Hematopoietic multipotent progenitor cell (in vitro differentiated cells): ENCODE measurements at places on chromosomes 4 and X.

- DNase-seq: peak; percentile 22
Measured at GRCh38 chr4:95548738-95549245, at the start of gene UNC5C. TSS of gene UNC5C (minus strand) at chr4:95548973.

- DNase-seq: no peak
Measured at GRCh38 chrX:55758033-55758432, 40.5 kb downstream of the RRAGB start.

DNA sequence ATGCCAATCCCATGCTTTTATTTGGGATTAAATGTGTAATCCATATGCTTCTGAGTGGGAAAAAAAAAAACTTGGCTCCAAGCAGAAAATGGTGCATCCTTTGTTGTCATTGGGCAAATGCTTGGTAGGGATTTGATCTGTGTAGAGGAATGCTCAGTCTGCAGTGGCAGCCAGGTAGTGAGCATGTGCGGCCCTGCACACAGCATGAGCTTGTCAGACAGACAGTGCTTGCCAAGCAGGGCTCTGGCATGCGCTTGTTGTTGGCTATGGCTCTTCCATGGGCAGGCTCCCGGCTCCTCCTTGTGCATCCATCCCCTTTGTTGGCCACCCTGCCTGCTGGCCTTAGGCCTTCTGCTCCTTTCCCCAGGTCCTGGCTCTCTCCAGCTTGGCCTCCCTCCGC, 130.3 kb downstream of the GPR143 start:
- DNase-seq: no peak

DNA sequence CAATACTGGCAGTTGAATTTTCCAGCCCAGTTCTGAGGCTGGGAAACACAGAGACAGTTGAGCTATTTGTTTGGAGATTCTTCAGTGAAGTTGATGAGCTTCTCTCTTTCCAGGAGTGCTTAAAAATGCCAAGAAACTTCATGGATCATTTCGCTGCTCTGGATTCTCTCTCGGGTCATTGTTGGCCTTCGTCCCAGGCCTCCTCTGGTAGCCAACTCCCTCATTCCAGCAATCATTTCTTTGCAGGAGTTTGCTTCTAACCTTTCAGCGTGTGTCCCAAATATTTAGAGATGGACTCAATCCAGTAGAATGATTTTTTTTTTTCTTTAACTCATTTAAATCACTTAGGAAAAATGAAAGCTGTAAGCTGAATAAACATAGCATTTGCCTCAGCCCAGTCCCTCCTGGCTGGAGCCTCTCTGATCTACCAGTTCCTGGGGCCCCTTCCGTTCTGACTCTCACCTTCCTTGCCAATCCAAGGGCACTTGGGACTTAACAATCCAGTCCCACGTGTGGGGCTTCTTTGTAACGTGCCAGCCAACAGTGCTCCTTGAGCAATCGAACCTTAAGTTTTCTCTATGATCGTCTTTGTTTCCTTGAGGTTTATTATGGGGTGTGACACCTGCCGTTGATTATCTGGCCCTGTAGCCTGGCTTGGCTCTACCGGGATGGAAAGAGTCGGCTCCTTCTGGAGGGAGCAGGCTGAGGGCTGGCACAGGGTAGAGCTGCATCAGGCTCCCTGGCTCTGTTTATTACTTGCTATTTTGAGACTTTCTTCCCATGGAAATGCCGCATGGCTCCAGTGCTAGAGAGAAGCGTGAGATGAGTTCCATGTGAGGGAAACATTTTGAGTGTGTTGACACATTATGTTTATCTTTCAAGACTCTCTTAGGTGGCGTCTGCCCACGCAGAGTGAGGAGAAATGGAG, 80.4 kb upstream of the GPC4 start:
- DNase-seq: no peak

GRCh38 chr4:124321364-124321763, 391.2 kb downstream of the ANKRD50 start:
- DNase-seq: no peak

GRCh38 chrX:100208076-100208475, 202.0 kb downstream of the PCDH19 start:
- DNase-seq: no peak

- DNase-seq: no peak
Measured at GRCh38 chrX:8845469-8845868, 44.3 kb upstream of the FAM9A start.

DNA sequence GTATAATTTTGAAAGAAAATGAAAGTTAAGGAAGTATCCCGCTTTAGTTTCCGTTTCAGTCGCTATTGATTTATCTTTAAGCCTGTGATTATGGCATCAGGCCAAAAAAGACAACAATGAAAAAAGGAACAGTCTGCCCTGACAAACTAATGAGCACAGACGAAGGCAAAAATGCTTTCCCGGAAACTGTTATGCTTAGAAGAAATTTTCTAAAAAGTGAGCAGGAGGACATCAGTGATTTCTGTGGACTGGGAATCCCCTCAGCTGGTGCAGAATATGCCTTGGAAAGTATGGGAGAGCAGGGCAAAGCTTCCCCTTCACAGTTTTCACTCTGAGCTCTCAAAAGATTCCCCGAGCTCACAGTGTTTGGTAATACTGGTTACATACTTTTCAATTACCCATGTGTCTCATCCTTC, 5.1 kb upstream of the CXCL10 start:
- peak; percentile 46 for DNase-seq

- no peak for DNase-seq
Measured at GRCh38 chrX:9519546-9520216, 54.8 kb downstream of the TBL1X start.

- no peak for DNase-seq
Measured at GRCh38 chr4:141686146-141686775, 49.9 kb downstream of the IL15 start.

DNA sequence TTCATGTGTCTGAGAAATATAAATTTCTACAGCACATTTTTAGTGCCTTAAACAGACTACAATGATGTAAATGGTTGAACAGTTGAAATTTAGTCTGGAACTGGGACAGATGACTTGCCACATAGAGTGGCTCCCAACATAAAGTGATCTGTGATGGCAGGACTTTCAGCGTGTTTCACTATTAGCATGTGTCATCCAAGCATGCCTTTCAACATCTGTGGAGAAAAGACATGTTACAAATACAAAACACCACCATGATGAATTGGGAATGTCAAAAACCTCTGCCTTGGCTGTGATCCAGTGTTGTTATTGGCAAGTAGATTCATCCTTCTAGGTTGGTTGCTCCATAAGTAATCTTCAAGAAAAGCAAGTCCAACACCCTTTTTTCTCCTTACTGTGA, 348.7 kb downstream of the MAPK10 start:
- DNase-seq: no peak

GRCh38 chr4:8727131-8727530, 134.6 kb downstream of the CPZ start:
- no peak for DNase-seq

DNA sequence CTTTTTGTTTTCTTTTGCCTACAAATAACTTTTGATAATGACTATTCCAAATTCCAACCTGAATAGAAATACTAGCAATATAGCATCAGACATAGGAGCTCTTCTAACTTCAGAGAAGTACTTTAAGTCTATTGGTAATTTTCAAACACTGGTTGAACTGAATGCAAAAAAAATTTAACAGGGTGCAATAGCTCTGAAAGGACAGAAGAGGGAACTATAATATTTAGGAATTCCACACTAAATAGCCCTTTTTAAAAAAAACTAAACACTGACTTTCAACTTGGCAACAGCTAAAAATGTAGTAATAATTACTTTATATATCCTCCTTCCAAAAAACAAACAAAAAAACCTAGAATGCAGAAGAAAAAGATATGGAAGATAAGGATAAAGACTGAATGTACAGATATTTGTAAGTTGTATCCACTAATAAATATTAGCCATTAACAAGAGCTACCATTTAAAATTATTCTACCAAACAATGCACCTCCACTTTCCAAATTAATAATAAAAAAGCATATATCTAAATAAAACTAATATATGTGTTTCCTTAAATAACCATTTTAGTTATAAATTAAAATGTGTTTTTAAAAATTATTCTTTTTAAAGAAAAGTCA, 81.4 kb downstream of the FBXW7 start:
- no peak for DNase-seq

DNA sequence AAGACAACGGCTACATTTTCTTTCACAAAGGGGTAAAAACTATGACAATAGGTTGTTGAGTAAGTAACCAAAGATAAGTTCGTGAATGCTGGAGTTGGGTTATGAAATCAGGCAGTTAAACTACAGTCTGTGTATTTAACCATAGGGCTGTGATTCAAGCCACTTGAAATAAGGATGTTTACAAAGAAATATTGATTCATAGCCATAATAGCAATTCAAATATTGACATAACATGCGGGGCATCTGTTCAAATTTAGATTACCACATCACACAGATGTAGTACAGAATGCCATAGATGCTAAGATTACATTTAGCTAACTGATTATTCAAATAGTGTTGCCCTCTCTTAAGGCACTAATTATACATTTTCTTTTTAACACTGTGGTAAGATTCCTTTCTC, 364.1 kb downstream of the FSTL5 start:
- no peak for DNase-seq

DNA sequence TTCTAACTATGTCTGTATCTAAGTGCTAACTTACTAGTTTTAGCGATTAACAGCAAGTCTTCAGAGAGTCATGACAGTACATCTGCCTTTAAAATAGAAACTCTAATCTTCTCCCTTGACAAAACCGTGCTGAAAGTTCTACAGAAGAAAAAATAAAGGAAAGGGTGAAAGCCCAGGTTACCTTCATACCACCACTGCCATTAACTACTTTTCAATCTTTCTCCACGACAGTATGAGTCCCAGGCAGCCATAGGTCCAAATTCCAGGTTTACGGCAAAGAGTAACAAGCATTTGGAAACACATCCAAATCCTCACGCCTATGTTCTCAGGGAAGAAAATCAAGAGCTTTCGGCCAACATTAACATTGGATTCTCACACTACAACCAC, 12.4 kb upstream of the ZCCHC13 start:
- DNase-seq: no peak

GRCh38 chrX:47743504-47743903, 84.5 kb upstream of the UXT start:
- no peak for DNase-seq

- DNase-seq: no peak
Measured at GRCh38 chr4:113446019-113446418, 315.5 kb downstream of the CAMK2D start.

- DNase-seq: no peak
Measured at GRCh38 chr4:971666-972500, 1.5 kb downstream of the DGKQ start.
